ENCODE measurements at places on chromosomes 4 and X. TPM values are rescaled to one million over a fixed set of nuclear protein-coding genes. Genes with fewer than 3 reads are reported as not detected.

DNA sequence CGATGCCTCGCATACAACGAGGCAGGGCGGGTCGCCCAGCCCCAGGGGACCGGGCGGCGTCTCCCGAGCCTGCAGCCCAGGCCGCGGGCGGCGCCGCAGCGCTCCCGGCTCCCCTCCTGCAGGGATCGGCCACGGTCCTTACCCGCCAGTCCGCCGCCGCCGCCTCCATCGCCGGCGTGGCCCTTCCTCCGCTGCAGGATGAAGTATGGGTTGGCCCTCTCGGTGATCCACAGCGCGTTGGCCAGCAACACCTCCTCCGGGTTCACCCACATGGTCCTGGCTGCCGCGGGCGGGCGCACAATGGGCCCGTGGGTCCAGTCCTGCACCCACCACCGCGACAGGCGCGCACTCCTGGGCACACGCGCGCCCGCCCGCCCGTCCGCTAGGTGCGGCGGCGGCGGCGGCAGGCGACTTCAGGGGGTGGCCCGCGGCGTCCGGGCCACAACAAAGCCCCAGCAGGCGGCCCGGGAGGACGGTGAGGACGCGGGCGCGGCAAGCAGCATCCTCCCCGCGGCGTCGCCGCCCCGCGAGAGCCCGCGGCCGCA is 339 bp downstream of the TBC1D9 start:
- DNase-seq = no peak

- DNase-seq = no peak
Measured at GRCh38 chr4:125520258-125520990, 205.7 kb downstream of the FAT4 start.

DNA sequence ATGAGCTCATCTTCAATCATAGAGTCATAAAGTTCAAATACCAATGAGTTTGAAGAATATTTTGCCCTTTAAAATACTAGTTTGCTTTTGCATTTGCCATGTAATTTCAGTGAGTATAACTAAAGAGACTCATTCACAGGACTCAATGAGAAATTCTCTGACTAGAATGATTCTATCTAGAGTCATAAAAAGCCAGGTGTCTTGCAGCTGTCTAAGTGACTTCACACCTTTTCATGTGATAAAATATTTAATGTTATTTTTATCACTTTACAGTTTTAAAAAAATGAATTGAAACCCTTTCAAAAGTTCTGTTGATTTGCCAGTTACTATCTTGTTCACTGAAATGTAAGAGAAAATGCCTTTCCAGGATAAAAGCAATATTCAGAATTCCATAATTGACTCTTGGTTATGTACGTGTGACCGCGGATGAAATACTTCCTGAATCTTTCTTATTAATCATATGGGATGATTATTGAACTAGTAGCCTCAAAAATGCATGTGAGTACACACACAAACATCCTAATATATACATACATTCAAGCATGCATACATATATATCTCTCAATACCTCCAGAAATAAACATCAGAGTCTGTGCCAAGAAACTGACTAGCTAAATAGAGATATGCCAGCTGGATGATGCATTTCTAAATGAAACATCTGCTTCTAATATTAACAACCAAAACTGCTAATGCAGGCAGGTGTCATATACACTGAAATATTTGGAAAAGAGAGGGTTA is 87.0 kb downstream of the GABRB1 start:
- no peak for DNase-seq

Gene INTU
- total RNA-seq = 0.13 TPM

Measured in CD8-positive, alpha-beta memory T cell (primary cell).